ENCODE measurements at places on chromosomes 12 and 14. TPM values are rescaled to one million over a fixed set of nuclear protein-coding genes. Genes with fewer than 3 reads are reported as not detected.

The PHC1 gene
- total RNA-seq = 50.1 TPM

The PSME1 gene
- 84.5 TPM for total RNA-seq

The TMEM52B gene
- total RNA-seq = not detected

The BRAP gene
- 14.1 TPM for total RNA-seq

The SERPINA9 gene
- 2.3 TPM for total RNA-seq

The ANKS1B gene
- total RNA-seq = 45.5 TPM

The TAS2R30 gene
- 15.1 TPM for total RNA-seq

The RPL10L gene
- not detected for total RNA-seq

The LRRC10 gene
- total RNA-seq = not detected

The SLC38A4 gene
- 0.14 TPM for total RNA-seq

The PMCH gene
- not detected for total RNA-seq

The AICDA gene
- not detected for total RNA-seq

The OR10AD1 gene
- total RNA-seq = not detected

The FOXM1 gene
- 2.2 TPM for total RNA-seq

The SERPINA12 gene
- not detected for total RNA-seq

The ASPG gene
- 0.14 TPM for total RNA-seq

The LIN7A gene
- 0.41 TPM for total RNA-seq

The CLEC9A gene
- total RNA-seq = not detected

The KSR2 gene
- total RNA-seq = 0.07 TPM

The NID2 gene
- 21.0 TPM for total RNA-seq

The CLEC4E gene
- total RNA-seq = 5.6 TPM

The VRTN gene
- total RNA-seq = not detected

The UNC119B gene
- total RNA-seq = 26.8 TPM

The CHFR gene
- 72.3 TPM for total RNA-seq

The AKAP6 gene
- 104 TPM for total RNA-seq

The KRT77 gene
- total RNA-seq = 0.41 TPM

The GXYLT1 gene
- 17.9 TPM for total RNA-seq

The MTA1 gene
- total RNA-seq = 84.1 TPM

The SOX5 gene
- 37.0 TPM for total RNA-seq

Measured in thoracic aorta (tissue), 2 donors.